ENCODE measurements at places on chromosomes 16 and 17. TPM values are rescaled to one million over a fixed set of nuclear protein-coding genes. Genes with fewer than 3 reads are reported as not detected.

- no peak for DNase-seq
Observed at GRCh38 chr16:57508035-57508425, 21.7 kb upstream of the DOK4 start.

LRRC46 gene
- 0.59 TPM for total RNA-seq

DNA sequence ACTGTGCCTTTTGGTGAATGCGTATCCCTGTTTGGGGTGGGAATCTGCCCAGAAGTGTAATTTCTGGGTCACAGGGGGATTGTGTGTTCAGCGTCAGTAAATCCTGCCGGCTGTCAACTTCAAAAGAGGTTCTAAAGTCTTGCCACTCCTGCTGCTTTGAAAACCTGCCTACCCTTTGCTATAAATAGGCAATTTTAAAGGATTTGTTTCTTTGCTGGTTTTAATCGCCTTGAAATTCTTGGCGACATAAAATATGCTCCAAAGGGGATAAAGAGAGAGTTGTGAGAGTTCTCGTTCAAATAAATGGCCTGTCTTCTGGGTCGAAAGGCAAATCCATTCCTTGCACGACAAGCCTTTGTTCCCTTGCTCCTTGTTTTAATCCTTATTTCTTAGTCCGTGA, 143.4 kb downstream of the IRF8 start:
- no peak for DNase-seq

- no peak for DNase-seq
Observed at GRCh38 chr17:57524839-57525568, 220.1 kb downstream of the CCDC182 start.

DNA sequence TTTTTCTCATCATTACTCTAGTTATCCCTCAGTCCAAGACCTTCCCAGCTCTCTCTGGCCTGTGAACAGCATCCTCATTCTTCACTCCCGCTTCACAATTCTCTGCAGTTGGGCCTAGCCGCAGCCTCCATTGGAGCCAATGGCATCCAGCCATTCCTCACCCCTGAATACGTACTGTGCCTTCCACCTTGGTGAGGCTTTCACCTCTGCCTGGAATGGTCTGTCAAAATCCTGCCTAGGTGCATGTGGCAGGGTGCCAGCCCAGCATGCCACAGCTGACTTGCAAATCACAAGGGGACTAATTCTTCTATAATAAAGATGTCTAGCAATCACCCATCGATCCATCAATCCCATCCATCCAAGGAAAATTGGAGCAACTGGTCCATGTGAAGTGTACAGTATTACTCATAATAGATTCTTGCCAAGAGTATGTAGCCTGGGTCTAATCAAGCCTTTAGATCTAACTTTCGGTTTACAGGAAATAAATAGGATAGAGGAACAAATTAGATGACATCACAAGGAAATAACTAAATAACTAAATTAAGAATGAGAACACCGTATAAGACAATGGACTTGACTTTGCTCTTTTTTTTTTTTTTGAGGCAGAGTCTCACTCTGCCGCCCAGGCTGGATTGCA, 5.1 kb upstream of the CX3CL1 start:
- peak; percentile 71 for DNase-seq

DNA sequence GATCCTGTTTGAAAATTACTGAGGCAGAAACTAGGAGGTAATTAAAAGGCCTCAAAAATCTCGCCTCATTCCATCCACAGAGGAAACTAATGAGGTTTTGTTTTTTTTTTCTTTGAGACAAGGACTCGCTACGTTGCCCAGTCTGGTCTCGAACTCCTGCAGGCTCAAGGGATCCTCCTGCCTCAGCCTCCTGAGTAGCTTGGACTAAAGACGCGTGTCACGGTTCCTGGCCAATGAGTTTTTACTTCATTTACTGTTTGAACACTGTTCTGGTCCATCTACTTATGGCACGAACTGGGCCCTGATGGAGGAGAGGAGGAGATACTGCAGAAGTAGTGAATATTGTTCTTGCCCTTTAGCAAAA, 600 bp upstream of the BLTP2 start:
- no peak for DNase-seq

PMP22 gene
- total RNA-seq: 152 TPM

DNA sequence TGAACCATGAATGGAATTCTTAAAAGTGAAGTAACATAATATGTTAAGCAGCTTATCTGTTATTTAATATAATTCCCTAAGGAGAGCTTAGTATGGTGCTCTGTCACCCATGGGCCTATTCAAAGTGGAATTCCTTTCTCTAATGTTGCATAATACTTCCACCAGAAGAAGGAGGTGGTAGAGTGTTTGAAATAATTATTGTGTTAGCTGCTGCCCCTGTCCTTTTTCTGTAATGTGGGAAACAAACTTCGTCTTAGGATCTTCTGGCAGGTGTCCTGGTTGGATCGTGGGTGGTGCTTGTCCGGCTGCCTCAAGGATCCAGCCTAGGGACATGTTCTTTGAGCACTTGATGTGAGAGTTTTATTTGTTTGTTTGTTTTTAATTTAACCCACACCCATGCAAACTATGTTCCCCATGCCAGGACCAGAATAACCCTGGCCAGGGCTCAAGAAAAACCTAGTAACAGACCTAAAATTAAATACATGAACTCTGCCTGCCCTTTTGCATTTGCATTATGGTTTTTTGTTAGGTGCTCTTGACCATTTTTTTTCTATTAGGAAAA, 46.1 kb downstream of the ZNRF1 start:
- DNase-seq: peak; percentile 39

DNA sequence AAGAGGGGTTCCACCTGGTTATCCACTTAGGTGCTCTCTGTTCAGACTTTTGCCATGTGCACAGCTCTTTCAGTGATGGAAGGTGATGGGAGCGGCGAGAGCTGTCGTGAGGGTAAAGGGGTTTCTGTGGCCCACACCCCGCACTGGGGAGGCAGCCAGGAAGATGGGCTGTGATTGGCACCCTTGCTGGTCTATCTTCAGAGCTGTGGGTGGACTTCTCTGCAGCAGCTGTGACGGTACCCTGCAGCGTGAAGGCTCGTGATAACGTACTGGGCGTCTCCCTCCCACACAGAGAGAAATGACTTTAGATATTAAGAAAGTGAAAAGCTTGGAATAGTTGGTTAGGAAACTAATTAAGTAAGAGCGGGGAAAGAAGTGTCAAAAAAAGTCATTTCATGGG, 45.8 kb downstream of the MPRIP start:
- DNase-seq: no peak

GRCh38 chr17:73030501-73030921, 62.0 kb downstream of the SLC39A11 start:
- peak; percentile 28 for DNase-seq

DNA sequence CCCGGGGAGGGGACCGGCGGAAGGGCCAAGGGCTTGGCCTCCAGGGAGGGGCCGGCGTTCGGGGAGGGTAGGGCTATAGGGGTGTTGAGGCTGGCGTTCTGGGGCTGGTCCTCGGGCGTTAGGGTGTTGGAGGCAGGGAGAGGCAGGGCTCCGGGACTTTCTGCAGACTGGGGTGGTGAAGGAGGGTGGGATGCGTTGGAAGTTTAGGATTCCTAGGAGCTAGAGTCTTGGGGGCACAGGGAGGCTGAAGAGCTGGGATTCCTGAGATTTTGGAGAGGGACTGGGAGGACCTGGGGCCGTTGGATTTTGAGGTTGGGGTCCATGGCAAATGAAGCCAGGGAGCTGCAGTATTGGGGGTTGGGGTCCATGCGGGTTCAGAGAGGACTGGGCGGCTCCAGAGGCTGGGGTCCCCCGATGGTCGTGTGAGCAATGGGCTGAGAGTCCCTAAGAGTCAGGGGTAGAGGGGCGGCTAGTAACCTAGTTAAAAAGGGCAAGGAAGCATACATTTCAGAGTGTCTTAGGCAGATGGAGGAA, 740 bp downstream of the NFATC2IP start:
- DNase-seq: no peak

DNA sequence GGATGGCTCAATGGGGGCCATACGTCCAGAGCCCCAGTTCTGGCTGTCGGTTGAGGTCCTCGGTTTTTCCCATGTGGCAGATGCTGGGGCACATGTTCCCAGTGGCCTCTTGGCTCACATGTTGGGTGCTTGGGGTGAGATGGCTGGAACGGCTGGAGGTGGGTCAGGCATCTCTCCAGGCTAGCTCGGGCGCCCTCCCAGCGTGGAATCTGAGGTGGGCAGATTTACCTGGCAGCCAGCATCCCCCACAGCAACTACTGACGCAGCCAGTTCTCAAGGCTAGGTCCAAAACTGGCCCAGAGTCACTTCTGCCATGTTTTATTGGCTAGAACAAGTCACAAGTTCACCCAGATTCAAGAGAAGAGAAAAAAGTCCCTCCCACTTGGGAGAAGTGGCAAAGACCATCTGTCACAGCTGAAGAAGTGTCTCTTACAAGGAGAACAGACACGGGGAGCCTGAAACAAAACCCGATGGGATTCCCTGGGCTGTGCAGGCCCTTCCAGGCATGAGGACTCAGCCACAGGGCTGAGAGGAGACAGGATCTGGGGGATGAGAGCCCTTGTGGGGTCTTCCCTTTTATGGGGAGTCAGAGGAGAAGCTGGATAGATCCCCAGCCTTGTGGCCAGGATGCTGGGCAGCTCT, 15.2 kb downstream of the ACE start:
- no peak for DNase-seq

DNA sequence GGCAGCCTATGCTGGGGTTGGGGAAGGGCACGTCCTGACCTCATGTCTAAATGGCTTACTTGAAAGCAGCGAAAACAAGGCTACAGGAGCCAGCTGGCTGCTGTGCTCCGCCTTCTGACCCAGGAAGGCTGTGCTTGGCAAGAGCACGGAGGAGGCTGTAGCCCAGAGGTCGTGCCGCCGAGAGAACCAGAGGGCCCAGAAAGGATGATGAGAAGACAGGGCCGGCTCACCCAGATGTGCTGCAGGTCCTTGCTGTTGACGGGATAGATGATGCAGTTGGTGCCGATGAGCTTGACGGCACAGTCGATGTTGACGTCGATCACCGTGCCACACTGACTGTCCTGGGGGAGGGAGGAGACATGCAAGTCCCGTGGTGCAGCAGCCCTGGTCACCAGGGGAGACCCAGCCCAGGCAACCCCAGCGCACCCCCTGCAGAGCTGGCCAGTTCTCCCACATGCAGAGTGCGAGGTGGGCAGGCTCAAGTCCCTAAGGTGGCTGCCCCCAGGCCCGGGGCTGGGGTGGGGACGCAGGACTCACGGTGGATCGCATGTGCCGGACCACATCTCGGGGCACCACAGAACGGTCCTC, 20.7 kb downstream of the SPHK1 start:
- no peak for DNase-seq

DNA sequence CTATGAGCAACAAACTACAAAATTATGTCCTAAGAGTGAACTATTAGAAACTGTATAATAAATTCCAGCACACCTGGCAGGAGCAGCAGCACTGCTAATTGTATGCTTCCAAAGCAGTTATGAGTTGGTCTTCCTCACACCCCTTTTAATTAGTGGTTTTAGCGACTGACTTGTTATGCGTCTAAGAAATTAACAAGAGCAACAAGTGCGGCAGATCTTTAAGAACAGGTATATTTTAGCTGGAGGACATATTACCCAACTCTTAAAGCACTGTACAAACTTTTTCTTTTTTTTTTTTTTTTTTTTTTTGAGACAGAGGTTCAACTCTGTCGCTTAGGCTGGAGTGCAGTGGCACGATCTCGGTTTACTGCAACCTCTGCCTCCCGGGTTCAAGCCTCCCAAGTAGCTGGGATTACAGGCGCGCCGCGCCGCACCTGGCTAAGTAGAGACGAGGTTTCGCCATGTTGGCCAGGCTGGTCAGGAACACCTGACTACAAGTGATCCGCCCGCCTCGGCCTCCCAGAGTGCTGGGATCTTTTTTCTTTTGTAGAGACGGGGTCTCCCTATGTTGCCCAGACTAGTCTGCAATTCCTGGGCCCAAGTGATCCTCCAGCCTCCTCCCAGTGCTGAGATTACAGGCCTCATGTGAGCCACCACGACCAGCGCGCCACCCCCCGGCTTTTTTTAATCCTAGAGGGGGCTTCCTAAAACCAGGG, 1.6 kb upstream of the FBXL20 start:
- DNase-seq: peak; percentile 46

DNA sequence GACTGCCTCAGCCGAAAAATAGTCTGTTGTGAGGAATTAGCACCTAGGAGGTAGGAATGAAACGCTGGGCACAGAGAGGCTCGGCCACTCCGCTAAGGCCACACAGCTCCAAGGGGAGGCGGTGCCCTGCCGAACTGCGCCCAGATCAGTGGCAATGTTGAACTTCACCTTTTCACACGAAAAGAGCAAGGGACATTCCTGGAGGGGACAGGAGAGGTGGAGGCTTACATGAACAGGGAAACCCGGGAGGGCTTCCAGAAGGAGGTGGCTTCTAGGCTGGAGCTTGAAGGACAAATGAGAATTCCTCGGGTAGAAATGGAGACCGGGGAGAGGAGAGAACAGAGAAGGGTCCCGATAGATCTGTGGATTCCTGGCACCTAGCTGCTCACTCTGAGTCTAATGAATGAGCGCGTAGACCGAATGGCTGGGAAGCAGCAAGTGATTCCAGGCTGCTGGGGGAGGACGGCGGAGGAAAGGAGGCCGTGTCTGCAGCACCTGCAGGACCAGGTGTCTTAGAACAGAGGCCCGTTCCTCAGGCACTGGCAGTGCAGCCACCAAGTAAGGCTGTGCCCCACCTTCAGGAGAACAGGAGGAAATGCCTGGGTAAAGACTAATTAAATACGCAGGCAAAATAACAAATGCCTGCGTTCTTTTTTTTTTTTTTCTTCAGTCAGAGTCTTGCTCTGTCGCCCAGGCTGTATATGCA, 722 bp upstream of the SLC38A10 start:
- peak; percentile 78 for DNase-seq

MFAP4 gene
- 116 TPM for total RNA-seq

DNA sequence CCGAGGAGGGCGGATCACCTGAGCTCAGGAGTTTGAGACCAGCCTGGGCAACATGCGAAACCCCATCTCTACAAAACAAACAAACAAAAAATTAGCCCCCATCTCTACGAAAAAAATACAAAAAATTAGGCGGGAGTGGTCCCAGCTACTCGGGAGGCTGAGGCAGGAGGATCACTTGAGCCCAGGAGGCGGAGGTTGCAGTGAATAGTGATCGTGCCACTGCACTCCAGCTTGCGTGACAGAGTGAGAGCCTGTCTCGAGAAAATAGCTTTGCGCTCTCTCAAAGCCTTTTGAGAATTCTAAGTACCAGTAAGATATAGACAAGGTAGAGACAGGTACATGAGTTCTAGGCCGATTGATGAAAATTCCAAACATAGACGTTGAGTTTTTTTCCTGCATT, 2.0 kb downstream of the SOCS7 start:
- DNase-seq: no peak

Data from breast epithelium (tissue), 4 donors.